Hypothalamus (tissue), 51 donors: ENCODE measurements at places on chromosomes 16 and 17.

DNA sequence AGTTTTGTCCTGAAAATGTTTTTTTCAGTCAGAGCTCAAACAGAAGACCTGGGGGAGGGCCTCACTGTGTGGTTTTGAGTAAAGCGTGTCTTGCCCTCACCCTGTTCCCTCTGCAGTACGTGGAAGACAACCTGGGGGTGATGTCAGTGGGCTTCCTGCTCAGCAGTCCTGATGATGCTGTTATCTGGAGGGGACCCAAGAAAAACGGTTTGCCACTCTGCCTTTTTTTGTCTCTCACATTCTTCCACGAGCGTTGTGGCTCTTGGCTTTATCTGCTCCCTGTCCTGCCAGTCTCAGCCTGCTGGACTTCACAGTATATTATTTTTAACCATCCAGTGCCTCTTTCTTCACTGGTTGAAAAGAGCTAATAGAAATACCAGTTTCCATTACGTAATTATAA is 12.9 kb downstream of the NUBP1 start:
- DNase-seq: no peak

DNA sequence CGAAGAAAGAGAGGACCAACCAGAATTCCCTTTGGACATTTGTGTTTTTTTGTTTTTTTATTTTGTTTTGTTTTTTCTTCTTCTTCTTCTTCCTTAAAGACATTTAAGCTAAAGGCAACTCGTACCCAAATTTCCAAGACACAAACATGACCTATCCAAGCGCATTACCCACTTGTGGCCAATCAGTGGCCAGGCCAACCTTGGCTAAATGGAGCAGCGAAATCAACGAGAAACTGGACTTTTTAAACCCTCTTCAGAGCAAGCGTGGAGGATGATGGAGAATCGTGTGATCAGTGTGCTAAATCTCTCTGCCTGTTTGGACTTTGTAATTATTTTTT is 3.6 kb downstream of the SOX9 start:
- no peak for DNase-seq

- no peak for DNase-seq
These were observed 36.6 kb downstream of the BCO1 start for GRCh38 chr16:81275064-81275532.

DNA sequence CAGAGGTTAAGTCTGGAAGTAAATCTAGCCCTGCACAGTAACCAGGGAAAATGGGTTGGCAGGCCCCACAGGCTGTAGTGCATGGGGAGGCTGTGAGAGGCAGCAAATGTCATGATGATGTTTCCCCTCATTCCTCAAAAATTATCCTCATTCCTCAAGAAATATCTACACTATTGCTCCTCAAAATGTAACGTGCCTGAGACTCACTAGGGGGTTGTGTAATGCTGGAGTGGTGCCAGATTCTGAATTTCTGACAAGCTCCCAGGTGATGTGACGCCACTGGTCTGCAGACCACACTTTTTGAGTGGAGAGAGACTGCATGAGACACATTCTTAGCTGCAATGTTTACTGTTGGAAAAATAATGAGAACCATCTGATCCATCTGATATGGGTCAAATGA is 1.2 kb upstream of the MPP3 start:
- no peak for DNase-seq

- DNase-seq: no peak
These were observed 21.1 kb downstream of the KATNB1 start for GRCh38 chr16:57756424-57757325.

- DNase-seq: no peak
These were observed 2.3 kb downstream of the RBFOX1 start for GRCh38 chr16:7334801-7335560.

GRCh38 chr17:8707332-8708024 is 37.2 kb downstream of the CCDC42 start:
- no peak for DNase-seq

- no peak for DNase-seq
These were observed 52.7 kb downstream of the ZNF18 start for GRCh38 chr17:11944587-11944986.

GRCh38 chr17:46020023-46020761 is 21.1 kb downstream of the STH start:
- DNase-seq: no peak

DNA sequence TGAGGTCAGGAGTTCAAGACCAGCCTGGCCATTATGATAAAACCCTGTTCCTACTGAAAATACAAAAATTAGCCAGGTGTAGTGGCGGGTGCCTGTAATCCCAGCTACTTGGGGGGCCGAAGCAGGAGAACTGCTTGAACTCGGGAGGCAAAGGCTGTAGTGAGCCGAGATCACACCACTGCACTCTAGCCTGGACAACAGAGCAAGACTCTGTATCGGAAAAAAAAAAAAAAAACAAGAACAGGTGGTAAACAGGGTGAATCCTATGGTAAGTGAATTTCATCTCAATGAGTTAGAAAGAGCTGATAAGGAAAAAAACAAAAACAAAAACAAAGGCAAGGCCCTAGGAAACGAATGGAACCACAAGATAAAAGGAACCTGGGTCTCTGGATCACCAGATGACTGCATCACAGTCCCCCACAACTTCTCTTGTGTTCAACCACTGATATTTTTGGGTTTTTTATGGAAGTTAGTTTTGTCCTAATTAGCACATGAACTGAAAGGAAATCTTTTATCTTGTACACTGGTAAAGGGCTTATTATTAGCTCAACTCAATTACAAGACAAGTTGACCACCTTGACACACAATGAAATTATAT is 21.0 kb downstream of the GLG1 start:
- no peak for DNase-seq

DNA sequence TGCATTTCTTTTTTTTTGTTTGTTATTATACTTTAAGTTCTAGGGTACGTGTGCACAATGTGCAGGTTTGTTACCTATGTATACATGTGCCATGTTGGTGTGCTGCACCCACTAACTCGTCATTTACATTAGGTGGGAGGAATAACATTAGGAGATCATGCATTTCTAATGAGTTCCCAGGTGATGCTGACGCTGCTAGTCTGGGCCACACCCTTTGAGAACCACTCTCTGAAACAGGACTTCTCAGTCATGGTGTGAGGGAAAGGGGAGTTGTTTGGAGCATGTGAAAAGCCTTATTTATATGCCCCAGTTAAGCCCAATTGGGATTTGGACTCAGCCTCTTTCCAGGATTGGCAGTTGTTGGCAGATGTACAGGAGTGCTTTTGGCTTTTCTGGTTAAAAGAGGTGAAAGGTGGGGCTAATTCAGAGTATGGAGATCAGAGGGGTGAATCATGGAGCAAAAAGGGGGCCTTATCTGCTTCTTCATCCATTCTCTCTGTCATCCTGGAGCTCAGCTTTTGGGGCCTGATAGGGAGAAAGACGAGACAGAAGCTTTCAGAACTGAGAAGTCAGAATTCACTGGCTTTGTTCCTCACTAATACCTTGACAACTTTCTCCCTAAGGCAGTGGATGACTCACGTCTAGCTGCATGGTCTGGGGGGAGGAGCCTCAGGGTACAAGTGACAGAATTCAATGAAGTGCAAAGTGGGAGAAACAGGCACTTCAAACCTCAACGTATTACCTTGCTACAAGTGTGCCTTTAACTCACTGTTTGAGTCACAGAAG is 180.0 kb upstream of the CACNG3 start:
- no peak for DNase-seq

GRCh38 chr16:83802135-83802534 is 5.6 kb upstream of the HSBP1 start:
- DNase-seq: no peak

- no peak for DNase-seq
These were observed 28.4 kb upstream of the SLC12A3 start for GRCh38 chr16:56836410-56837230.

GRCh38 chr17:45225964-45226530 is 4.4 kb downstream of the FMNL1 start:
- peak; percentile 33 for DNase-seq

GRCh38 chr16:52035436-52035835 is 511.5 kb downstream of the TOX3 start:
- DNase-seq: no peak

GRCh38 chr17:60493847-60494321 is 32.2 kb downstream of the APPBP2 start:
- no peak for DNase-seq

DNA sequence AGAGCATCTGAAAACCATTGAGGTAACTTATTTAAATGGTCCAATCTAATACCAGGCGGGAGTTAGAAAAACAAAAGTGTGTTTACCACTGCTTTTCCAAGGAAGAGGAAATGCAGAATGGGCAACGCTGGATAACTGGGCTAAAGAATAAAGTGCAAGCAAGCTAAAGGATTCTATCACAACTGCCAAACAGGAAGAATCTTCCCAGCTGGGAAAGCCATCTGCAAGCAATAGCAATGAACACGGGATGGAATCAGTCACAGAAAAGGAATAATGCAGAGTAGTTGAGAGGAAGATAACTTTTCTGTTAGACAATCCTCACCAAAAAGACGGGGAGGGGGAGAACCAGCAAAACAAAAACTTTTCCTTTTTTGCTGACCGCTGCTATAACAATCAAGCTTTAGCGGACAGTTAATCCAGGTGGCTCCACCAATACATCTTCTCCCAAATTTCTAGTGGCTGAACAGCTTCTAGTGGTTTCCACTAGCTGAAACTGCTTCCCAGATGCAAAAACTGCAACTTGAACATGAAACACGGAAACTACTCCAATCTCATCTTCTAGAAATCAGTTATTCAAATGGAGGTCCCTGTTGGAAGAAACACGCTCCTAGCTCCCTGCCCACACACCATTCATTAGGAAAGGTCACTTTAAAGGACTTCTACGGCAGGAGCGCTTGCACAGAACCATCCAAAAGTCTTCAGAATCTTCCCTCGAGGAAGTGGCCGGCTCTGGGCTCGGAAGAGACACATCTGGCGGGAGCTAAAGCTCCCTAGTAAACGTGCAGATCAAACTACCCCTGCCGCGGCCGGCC is 929 bp downstream of the TMEM11 start:
- DNase-seq: no peak

- DNase-seq: no peak
These were observed 25.9 kb downstream of the ZFHX3 start for GRCh38 chr16:73021866-73022495.

GRCh38 chr17:35432176-35433074 is at the start of gene SLFN12:
TSS of gene SLFN12 (minus strand) at chr17:35432500. CDS start at chr17:35423028, 9,472 bp downstream.
- no peak for DNase-seq

GRCh38 chr17:45573924-45574770 is 83.6 kb upstream of the PLEKHM1 start:
- DNase-seq: no peak

DNA sequence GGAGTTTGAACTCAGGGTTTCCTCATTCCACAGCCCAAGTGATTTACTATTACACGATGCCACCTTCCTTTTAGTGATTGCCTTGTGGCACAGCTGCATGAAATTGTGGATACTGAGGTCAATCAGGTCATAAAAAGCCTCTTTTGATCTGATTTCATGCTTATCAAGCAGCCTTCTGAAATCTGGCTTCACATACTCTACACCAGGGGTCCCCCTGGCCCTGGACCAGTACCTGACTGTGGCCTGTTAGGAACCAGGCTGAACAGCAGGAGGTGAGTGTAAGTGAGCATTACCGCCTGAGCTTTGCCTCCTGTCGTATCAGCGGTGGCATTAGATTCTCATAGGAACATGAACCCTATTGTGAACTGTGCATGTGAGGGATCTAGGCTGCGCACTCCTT is 13.8 kb downstream of the SLFN5 start:
- no peak for DNase-seq

- no peak for DNase-seq
These were observed 617 bp downstream of the ARMC7 start for GRCh38 chr17:75110234-75110937.

- no peak for DNase-seq
These were observed 75.9 kb downstream of the GOSR1 start for GRCh38 chr17:30552994-30553566.

- no peak for DNase-seq
These were observed 1.2 kb upstream of the METTL9 start for GRCh38 chr16:21598206-21598605.

DNA sequence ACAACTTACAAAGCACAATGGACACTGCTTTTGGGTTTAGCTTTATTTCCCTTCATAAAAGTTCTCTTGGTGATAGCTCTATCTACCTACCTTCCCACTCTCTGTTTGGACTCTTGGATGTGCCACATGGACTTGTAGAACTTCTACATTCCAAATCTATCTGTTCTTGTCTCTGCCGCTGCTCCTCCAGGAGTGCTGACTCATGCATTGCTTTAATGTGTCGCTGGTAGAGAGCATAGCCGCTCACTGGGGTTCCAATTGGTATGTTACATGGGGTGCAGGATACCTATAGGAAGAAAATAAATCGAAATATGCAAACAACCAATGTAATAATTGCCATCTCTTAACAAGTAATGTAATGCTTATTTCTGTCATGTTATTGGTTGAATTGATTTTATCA is 92.1 kb downstream of the TTC19 start:
- DNase-seq: no peak

GRCh38 chr16:71853413-71853812 is 7.6 kb downstream of the ATXN1L start:
- DNase-seq: no peak

DNA sequence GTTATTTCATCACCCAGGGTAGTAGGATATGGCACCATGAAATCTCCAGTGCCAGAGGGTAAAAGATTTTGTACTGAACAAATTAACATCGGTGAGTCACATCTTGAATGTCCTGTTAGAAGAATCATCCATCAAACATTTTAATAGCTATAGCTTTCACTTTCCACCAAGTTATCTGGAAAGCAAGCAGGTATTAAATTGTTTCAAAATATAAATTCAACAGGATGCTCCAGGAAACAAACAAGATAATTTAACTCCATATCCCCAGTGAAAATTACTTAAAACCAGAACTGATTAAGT is 2.4 kb downstream of the VEZF1 start:
- no peak for DNase-seq

- DNase-seq: no peak
These were observed 5.0 kb downstream of the SOST start for GRCh38 chr17:43753493-43754129.

DNA sequence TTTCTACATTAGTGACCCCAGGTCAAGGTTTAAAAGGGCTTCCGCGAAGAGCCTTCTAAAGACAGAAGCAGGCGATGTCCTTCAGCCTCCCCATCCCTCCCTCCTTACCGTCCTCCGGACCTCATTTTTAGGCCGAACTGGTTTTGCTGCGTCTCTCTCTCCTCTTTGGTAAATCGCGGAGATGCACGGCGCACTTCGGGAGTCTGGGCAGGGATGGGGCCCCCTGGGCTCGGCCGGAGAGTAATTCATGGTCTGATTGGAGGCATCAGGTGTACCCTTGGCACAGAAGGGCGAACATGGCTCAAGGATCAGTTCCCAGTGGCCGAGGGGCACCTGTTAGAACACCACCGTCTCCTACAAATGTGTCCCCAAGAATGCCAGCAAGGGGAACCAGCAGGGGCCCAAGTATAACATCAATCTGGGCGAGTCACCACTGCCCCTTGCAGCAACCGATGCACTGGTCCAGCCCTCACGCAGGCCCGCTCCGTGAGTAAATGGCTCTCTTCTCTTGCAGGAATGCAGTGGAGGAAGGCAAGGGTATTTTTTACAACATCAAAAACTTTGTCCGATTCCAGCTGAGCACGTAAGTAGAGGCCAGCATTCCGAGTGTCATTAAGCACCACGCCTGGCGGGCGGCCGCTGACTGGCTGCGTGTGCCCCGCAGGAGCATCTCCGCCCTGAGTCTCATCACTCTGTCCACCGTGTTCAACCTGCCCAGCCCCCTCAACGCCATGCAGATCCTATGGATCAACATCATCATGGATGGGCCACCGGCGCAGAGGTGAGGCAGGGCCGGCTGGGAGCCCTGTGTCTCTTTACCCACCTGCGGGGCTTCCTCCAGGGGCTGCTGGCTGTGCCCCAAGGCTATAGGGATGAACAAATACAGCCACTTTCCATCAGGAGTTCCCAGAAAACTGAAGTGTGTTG is 45.6 kb downstream of the MEAK7 start:
- DNase-seq: no peak
